Activated CD8-positive, alpha-beta memory T cell treated with anti-CD3 and anti-CD28 coated beads for 48 hours (primary cell): ENCODE measurements at places on chromosomes 7 and 10.

- no peak for DNase-seq
Measured at GRCh38 chr7:149781921-149782320, 8.5 kb upstream of the ZNF467 start.

- DNase-seq, result no peak
Measured at GRCh38 chr10:79431428-79431827, 14.0 kb downstream of the ZCCHC24 start.

DNA sequence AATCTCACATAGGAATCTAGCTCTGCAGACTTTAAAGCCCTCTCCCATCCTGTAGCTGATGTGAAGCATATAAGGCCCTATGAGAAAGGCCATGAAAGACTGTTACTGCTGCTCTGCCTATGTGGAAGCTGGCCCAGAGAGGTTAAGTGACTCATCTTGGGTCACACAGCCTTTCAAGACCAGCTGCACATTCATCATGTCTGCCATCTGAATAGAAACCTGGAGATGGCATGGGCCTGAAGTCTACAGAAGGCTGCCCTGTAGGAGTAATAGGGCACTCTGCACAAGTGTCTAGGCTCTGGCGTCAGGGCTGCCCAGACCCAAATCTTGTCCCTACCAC is 59.4 kb upstream of the COL13A1 start:
- DNase-seq, result no peak

DNA sequence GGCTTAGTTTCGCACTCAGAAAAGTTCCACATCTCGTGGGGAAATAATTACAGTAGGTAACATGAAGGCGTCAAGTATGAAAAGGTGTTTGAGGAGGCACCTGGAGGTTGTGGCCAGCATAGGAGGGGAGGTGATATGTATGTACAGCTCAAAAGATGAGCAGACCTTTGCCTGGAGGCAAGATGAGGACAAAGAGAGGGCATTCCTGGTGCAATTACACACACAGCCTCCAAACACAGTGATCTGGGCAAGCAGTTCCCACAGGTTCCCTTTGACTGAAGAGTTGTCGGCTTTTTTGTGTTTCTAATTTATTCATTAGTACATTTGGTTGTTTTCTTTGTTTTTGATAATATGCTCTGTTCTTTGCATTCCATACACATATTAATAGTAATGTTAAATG is 46.9 kb downstream of the CDK14 start:
- DNase-seq, result no peak

GRCh38 chr10:79399223-79399831 is 46.1 kb downstream of the ZCCHC24 start:
- no peak for DNase-seq

- DNase-seq, result no peak
Measured at GRCh38 chr10:35693800-35694199, 51.7 kb upstream of the FZD8 start.

DNA sequence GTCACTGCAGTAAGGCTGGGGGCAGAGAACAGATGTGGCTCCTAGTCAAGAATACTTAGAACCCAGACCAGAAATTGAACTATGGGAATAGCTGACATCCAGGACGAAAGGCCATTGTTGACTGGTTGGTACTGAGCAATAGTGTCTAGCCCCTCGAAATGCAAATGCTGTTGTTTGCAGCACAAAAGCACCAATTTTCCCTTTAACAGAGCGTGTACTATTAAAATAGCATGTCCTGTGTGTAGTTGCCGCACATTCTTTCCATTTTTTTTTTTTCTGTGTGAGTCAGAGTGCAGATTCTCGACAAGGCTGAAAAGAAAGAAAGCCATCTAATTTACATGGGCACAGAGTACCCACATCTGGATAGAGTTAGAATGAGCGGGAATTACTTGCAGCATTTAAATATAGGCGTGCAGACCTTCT is 302.4 kb downstream of the PTEN start:
- no peak for DNase-seq

DNA sequence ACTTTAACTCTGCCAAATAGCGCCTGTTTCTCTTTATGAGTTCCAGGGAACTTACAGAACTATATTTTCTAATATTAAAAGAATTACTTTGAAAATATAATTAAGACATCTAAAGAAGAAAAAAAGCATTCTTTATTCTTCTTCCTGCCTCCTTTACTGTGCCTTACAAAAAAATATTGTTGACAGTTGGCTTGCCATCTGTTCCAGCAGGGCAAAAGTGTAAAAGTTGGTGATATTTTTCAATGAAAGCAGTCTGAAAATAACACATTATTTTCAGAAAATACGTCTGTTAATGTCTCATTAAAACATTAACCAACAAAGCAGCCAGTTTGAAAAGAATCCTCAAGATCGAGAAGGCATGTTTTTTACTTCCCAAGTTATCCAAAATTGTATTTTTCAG is 1032.2 kb upstream of the LRRTM3 start:
- no peak for DNase-seq

- DNase-seq, result no peak
Measured at GRCh38 chr10:102401735-102402511, 6.4 kb downstream of the NFKB2 start.

- no peak for DNase-seq
Measured at GRCh38 chr10:47454008-47454779, 29.7 kb downstream of the ANXA8 start.

DNA sequence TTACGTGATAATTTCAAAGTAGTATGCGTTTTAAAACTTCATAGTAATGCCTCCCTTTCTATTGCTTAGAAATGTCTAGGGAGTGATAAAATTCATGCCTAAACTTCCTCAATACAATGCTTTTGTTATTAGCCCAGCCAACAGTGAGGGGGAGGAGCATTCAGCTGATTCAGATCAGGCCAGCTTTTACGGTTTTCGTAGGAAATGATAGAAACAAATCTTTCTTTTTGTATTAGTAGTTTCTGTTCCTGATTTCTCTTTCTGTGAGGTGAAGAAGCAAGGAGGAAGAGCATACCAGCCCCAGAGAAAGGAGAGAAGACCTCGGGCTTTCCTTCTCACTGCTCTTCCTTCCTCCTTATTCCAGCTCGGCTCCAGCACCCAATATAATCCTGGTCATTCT is 35.2 kb upstream of the ITPRID1 start:
- DNase-seq, result no peak

DNA sequence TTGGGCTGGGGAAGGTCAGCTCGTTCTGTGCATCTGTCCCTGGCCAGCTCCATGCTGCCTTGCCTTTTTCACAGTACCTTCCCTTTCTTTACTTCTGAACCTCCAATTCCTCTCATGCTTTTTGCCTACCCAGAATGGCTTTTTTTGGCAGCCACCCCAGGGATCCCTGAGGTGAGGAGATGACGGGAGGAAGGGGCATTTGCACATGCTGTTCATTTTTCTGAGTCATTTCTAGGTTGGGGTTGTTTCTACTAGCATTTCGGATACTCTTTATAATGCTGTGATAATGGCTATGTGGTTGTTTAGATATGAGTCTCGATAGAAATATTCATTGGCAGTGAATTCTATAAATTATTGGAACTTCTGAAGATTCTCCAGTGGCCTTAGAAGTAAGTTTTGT is 415.1 kb upstream of the FZD8 start:
- DNase-seq, result no peak

- DNase-seq, result no peak
Measured at GRCh38 chr7:140350056-140350455, 48.3 kb downstream of the SLC37A3 start.

DNA sequence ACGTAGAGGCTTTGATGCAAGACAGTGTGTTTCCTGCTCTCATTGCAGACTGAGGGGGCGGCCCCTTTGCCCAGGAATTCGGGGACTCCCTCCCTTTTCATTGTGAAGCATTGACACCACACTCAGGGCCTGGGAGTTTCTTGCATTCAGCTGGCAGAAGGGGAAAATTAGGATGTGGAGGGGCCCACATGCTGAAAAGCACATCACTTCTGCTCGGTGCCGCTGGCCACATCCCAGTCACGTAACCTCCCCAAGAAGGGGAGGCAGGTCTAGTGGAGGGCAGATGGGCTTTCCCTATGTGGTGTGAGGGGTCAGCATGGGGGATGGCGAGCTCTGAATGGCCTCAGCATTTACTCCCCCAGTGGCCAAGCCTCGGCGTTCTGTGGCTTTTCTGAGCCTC is 47.9 kb downstream of the ADCY1 start:
- DNase-seq, result no peak

- no peak for DNase-seq
Measured at GRCh38 chr7:107201795-107202450, 33.1 kb downstream of the HBP1 start.

DNA sequence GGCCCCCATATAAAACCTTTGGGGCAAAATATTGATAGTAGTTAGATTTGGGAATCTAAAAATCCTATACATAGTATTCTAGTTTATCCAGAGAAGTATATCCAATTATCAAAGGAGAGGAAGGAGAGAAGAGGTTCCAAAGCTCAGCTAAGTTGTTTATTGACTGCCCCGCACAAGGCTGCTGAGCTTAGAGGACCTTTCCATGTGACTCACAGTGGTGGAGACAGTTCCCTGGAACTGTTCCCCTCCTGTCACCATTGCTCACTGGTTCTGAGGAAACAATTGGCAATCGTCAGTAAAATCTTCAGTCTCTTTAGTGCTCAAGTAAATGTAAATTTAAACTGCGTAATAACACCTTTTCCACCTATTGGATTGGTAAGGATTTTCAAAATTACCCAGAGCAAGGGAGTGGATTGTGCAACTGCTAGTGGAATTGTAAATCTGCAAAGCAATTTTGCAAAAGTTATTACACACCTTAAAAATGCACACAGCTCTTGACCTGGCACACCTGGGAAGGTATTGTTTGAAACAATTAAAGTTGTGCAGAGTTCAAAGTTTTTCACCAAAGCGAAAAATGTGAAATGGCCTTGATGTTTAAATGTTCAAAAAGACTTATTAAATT is 63.1 kb downstream of the EEPD1 start:
- DNase-seq, result no peak

GRCh38 chr10:12435348-12435747 is 86.0 kb downstream of the CAMK1D start:
- DNase-seq, result no peak

- DNase-seq, result no peak
Measured at GRCh38 chr7:81993186-81993585, 223.3 kb upstream of the HGF start.

DNA sequence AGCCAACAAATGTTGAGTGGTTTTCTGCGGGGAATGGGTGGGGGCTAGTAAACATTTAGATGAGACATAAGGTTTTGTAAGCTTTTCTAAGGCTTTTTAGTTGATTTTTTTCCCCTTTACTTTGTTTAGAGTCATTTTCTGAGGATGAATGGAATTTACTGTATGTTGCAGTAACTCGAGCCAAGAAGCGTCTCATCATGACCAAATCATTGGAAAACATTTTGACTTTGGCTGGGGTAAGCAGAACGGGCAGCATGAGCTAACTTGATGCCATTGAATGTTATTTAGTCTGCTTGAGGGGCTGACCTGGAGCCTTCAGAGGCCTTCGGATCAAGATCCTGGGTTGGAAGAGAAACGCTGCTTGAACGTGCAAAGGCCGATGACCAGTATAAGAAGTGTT is 37.3 kb downstream of the FBH1 start:
- DNase-seq, result no peak

DNA sequence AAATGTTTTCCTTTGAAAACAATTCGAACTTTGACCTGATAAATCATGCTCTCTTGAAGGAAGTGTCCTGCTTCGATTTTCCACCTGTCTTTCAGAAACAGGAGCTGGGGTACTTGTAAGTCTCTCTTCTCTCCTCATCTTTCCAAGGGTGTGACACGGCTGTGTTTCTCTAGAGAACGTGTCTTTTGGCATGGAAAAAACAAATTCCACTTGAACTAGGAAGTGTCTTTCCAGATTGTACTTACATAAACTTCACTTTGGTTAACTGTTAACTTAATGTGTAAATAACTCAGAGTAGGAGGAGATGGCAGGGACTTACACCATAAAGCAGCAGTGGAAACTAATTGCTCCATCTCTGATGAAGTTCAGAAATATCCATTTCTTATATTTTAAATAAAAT is 4.2 kb upstream of the CALCR start:
- DNase-seq, result no peak

- no peak for DNase-seq
Measured at GRCh38 chr10:103416436-103417147, 20.2 kb downstream of the PDCD11 start.

DNA sequence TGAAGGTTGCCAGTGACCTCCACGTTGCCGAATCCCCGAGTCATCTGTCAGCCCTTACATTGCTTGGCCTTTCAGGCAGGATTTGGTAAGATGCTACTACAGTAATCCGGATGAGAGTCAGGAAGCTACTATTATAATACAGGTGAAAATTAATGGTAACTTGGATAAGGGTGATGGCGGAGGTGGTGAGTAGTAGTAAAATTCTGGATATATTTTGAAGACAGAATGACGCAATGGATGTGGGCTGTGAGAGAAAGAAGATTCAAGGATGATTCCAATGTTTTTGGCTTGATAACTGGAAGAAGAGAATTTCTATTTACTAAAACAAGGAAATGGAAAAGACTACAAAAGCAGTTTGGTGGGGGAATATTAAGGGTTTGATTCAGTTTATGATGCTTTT is 1.4 kb upstream of the DNAJB12 start:
- DNase-seq, result no peak

DNA sequence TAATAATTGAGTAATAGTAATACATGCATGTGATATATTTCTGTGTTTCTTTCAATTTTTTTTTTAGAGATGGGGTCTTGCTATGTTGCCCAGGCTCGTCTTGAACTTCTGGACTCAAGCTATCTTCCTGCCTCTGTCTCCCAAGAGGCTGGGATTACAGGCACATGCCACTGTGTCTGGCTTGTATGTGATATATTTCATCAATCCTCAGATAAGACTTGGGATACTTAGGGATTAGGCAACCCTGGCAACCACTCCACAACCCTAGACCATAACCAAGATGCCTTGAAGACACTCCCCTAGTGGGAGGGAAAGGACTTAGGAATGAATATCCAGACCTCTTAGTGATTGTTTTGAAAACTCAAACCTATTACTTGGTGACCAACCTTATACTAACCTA is 154.8 kb downstream of the CCDC3 start:
- DNase-seq, result no peak

DNA sequence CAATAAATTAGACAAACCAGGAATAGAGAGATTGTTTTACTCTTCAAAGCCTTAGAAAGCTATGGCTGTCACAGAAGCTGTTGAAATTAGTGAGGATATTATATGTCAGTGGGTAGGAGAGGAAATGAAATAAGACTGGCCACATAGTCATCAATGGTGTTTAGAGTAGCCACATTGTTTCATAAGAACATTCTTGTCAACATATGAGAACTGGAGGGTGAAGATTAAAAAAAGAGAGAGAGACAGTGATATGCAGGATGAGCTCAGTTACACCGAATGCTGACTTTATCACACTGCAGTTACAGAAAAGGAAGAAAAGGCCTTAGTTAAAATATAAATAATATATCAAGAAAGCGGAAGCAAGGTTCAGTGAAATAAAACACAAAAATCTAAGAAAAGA is 412.0 kb downstream of the CNTNAP2 start:
- DNase-seq, result no peak

DNA sequence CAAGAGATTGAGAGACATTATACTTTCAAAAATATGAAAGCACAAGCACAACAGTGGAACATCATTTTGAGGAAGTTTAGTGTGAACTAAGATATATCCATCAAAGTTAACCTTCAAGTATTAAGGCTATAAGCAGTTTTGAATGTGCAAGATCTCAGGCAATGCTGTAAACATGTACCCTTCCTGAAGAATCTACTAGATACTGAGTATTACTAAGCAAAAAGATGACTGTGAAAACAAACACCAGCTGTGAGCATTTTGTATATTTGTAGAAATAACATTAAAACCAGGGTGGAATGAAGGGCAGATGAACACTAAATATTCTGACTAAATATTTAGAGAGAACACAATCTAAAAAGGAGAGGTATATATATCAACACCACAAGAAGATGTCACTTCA is 41.3 kb upstream of the ADRA2A start:
- DNase-seq, result no peak

- DNase-seq, result no peak
Measured at GRCh38 chr7:8435590-8436545, 2.5 kb downstream of the NXPH1 start.

GRCh38 chr10:131315344-131315743 is 3.8 kb upstream of the TCERG1L start:
- no peak for DNase-seq
